ENCODE measurements at places on chromosomes 7 and 10.

DNA sequence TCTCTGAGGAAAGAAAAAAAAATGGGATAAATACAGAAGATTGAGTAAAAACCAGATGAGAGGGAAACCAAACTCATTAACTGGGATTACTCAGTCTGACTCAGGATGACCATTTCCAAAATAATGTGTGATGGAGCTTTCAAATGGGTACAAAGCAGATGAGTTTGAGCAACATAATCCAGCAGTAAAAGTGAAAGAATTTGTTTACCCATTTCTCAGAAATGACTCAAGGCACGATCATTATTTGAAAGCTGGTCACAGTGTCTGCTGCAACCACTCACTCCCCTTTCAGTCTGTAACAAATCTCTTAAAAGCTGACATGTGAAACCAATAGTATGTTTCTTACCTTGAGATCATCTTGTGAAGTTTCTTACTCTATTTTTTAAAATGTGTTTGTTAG is 104.7 kb upstream of the KLF14 start:
- peak; percentile 45 for DNase-seq

DNA sequence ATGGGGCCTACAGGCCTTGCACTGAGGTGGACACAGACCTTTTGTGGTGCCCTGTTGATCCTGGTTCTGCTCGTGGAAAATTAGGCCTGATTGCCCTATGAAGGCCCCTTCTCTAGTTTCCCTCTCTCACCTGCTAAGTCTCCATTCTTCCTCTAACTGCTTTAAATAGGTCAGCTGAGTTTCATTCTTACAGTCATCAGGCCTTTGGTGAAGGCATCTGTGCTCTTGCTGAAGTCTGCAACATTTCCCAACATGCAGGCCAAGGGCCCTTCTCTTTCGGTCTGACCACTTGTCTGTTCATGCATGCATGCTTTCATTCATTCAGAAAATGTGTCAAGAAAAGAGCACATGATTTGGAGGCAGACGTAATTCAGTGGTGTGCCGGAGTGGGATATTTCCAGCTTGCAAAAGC is 244.0 kb downstream of the BUB3 start:
- DNase-seq = no peak

DNA sequence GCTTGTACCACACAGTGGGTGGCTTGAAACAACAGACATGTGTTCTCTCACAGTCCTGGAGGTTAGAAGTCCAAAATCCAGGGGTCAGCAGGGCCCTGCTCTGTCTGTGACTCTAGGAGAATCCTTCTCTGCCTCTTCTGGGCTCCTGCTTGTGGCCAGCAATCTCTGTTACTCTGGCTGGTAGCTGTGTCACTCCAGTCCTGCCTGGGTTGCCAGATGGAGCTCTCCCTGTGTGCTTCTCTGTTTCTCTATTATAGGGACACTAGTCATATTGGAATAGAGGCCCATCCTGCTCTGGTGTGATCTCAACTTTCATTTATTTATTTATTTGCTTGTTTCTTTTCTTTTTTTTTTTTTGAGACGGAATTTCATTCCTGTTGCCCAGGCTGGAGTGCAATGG is 276.6 kb upstream of the GALNT17 start:
- DNase-seq = no peak

DNA sequence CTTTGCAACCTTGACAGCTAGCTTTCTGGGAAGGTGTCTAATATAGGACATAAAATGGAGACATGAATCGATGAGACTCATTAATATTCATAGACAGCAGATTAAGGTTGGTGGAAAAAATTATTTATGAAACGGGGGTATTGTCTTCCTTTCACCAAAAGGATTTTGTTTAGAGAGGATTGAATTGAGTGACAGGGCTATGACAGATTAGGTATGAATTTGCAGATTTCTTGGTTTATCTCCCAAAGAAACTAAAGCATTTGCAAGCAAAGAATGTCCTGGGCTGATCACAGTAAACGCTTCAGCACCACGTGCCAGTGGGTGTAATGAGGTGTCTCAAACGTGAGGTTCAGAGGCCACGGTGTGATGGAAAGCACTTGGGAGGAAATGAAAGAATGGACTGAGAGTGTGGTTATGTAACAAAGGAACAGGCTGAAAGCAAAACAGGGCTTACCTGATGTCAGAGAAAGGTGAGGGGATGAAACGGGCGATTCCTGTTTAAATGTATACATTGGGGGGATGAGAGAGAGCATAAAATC is 329.2 kb upstream of the NPVF start:
- DNase-seq = peak; percentile 13

- no peak for DNase-seq
Observed at GRCh38 chr7:16471933-16472332, 6.4 kb upstream of the SOSTDC1 start.

GRCh38 chr7:157412021-157412443 is 75.2 kb downstream of the DNAJB6 start:
- peak; percentile 87 for DNase-seq

DNA sequence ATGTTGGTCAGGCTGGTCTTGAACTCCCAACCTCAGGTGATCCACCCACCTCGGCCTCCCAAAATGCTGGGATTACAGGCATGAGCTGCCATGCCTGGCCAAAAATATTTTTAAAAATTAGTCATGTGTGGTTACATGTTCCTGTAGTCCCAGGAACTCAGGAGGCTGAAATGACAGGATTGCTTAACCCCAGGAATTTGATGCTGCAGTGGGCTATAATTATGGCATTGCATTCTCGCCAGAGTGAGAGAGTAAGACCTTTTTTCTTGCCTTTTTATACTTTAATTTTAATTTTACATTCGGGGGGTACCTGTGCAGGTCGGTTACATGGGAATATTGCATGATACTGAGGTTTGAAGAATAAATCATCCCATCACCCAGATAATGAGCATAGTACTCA is 86.6 kb upstream of the ZNF92 start:
- DNase-seq = no peak

- DNase-seq = no peak
Observed at GRCh38 chr10:48701139-48701901, 16.6 kb downstream of the WDFY4 start.

GRCh38 chr7:80235334-80235733 is 100.7 kb downstream of the GNAI1 start:
- no peak for DNase-seq

- no peak for DNase-seq
Observed at GRCh38 chr10:113414543-113414942, 138.3 kb upstream of the HABP2 start.

- no peak for DNase-seq
Observed at GRCh38 chr7:32163896-32164295, 93.7 kb upstream of the PDE1C start.

- no peak for DNase-seq
Observed at GRCh38 chr7:51778121-51778520, 461.5 kb upstream of the COBL start.

- DNase-seq = no peak
Observed at GRCh38 chr10:64486149-64486548, 964.9 kb downstream of the REEP3 start.

DNA sequence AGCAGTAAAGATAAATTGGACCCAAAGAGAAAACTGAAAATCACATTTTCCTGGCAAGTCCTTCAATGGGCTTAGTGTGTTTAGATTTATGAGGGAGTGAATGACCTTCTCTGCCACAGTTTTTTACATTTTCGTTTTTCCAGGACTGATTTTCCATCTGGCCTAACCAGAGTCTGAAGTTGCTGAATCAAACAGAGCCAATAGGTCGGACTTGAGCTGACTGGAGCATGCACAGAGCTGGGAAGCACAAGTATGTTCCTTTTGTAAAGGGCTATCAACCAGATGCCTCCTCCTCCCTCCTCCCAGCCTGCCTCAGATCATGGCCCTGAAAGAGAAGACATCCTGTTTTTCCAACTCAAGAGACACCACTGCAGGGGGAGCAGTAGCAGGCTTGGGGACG is 126.0 kb upstream of the ANKRD1 start:
- no peak for DNase-seq

DNA sequence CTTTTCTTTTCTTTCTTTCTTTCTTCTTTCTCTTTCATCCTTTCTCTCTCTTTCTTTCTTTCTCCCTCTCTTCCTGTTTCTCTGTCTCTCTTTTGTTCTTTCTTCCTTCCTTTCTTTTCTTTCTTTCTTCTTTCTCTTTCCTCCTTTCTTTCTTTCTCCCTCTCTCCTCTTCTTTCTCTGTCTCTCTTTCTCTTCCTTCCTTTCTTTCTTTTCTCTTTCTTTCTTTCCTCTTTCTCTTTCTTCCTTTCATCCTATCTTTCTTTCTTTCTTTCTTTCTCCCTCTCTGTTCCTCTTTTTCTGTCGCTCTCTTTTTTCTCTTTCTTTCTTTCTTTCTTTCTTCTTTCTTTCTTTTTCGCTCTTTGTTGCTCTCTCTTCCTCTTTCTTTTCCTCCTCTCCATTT is 1149.2 kb upstream of the AUTS2 start:
- DNase-seq = no peak

- no peak for DNase-seq
Observed at GRCh38 chr10:29862923-29863614, 196.3 kb downstream of the JCAD start.

GRCh38 chr10:103512166-103512565 is 18.7 kb downstream of the NEURL1 start:
- no peak for DNase-seq

GRCh38 chr7:2124604-2125345 is 108.0 kb downstream of the MAD1L1 start:
- DNase-seq = no peak

- peak; percentile 43 for DNase-seq
Observed at GRCh38 chr7:22549667-22550513, 49.9 kb upstream of the STEAP1B start.

DNA sequence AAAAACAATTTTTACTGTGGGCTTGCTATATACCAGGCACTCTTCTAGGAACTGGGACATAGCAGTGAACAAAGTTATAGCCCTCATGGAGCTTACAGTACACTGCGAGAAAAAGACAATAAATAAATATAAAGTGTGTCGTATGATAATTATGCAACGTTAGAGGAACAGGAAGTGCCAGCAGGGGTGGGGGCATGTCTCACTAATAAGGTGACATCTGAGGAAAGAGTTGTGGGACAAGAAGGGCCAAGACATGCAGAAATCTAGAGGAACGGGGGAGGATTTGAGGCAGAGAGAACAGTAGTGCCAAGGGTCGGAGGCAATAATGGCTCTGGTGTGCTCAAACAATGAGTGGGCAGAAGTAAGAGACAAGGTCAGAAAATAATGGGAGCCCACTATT is 52.8 kb downstream of the LMBR1 start:
- DNase-seq = no peak

DNA sequence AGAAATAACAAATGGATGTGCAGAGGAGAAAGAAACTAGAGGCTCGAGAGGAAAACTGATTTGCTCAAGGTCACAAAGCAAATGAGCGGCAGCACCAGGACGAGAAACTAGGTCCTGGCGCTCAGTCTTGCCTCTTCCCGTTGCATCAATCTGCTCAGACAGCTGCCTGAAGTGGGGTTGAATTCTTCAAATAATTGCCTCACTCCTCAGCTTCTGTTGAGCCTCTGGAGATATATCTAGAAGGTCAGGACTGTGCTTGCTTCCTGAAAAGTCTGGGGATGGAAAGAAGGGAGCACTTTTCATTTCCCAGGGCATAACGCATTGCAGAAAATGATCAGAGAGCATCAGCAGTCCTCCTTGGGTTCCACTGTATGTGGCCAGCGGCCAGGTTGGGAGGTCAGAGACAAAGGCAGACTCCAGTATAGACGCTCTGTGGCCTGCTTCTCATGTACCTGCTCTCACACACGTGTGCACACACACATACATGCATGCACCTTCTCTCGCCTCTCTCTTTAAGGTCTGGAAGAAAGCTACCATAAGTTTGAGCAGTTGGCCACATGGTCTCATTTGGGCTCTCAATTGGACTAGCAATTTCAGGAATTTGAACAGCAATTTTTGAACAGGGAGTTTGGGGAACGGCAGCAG is 83.7 kb upstream of the DUSP5 start:
- no peak for DNase-seq

DNA sequence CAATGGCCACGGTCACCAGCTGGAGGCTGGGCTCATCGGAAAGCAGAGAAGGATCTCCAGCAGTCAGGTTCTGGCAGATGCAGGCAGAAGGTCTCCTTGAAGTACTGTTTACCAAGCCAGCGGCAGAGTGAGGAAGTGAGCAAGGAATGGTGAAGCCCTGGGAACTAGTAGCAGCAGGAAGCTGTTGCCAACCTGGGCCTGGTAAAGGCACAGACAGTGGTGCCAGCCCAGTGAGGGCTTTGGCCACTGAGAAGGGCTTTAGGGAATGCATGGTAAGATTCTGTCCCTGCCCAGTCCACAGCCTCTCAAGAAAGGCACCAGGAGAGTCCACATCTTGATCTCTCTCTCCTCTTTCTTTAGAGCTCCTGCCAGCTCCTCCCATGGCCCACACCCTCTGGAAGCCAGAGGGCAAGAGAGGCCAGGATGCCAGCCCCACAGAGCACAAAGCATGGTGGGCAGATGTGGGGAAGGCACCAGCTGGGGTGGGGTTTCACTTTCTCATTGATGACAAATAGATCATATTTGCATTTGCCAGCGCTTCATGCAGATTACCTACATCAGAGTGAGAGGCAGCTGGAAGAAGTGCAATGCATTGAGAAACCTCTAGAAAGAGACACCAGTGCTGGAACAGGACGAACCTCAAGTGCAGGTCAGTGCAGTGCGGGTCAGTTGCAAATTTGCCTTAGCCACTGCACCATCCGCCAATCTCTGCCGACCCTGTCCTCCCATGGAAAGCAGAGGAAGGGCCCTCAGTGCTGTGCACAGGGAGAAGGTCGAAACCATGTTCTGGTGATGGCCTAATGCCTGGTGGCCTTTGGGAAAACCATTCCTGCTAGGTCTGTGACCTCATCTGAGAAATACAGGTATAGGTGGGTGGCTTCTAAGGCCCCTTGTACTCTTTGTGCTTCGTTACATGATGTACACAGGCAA is 667.8 kb upstream of the MKI67 start:
- DNase-seq = no peak

- no peak for DNase-seq
Observed at GRCh38 chr7:70052691-70053090, 454.4 kb downstream of the AUTS2 start.

- DNase-seq = no peak
Observed at GRCh38 chr7:29442146-29442545, 121.5 kb upstream of the PRR15 start.

DNA sequence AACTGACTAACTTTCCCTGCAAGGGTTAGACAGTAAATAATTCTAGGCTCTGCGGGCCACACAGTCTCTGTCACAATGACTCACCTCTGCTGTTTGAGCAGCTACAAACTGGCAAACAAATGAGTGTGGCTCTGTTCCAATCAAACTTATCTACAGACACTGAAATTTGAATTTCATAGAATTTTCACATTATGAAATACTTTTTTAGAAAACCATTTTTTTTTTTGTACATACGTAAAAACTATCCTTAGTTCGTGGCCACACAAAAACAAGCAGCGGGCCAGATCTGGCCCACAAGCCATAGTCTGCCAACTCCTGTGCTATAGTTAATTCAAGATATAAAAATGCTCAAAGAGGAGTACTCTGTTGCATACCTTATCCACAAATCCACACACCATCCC is 32.6 kb downstream of the PIP4K2A start:
- DNase-seq = peak; percentile 74

DNA sequence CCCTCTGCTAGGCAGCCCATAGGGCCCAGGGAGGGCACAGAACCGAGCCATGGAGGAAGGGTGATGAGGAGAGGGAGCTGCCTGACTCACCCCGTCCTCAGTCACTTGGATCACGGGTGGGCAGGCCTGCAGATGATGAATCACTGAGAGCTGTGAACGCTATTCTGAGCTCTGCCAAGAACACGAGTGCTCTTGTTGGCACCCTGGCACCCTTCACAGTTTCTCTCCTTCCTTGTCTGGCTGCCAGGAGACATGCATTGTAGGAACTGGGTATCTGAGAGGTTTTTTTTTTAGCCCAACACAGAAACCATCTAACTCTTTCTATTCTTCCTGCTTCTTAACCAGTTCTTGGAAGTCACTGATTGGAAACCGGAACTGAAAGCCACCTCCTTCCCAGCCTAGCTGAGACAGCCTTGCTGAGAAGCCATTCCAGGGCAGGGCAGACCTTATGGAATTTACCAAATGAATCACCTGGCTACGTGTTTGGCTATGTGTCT is 82.1 kb downstream of the SLC37A3 start:
- peak; percentile 57 for DNase-seq
